ENCODE measurements at places on chromosomes 3 and 15.

GRCh38 chr15:82045179-82045891 lies 483 bp downstream of the MEX3B start:
- no peak for DNase-seq

DNA sequence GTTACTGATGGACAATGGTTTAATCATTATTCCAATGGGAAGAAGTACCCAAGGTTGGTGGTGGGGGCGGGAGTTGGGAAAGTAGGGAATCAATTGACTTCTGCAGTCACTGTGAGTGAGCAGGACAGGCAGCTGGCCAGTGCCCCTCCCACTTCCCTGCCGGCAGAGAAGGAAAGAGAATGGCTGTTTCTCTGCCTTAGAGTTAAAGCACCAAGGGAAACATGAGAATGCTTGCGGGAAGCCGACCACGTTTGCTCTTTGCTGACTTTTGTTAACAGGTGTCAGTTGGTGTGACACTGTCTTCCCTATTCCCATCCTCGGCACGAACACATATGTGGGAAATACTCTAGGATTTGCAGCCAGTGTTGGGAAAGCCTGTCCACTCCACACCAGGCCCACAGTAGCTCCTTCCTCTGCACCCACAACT lies 33.5 kb upstream of the MFSD1 start:
- no peak for DNase-seq

DNA sequence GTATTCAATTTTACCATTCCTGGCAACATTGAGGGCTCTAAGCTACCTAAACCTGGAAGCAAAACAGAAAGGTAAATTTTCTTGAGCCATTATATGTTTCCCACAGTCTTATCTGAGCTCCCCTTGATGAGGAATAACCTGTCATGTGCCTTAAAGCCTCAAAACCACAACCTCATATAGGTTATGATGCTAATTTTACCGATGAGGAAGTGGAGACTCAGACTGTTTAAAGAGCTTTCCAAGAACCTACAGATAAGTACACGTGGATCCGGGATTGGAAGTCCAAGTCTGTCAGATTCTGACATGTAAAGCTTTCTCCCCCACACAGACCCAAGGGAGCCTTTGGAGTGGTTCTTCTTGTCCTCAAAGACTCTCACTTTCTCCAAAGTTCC lies 140.5 kb downstream of the SEMA6D start:
- DNase-seq, result peak; percentile 33

GRCh38 chr3:152497457-152497856 lies 228.7 kb downstream of the MBNL1 start:
- DNase-seq, result no peak

GRCh38 chr3:2420919-2421318 lies 322.3 kb downstream of the CNTN4 start:
- DNase-seq, result no peak

DNA sequence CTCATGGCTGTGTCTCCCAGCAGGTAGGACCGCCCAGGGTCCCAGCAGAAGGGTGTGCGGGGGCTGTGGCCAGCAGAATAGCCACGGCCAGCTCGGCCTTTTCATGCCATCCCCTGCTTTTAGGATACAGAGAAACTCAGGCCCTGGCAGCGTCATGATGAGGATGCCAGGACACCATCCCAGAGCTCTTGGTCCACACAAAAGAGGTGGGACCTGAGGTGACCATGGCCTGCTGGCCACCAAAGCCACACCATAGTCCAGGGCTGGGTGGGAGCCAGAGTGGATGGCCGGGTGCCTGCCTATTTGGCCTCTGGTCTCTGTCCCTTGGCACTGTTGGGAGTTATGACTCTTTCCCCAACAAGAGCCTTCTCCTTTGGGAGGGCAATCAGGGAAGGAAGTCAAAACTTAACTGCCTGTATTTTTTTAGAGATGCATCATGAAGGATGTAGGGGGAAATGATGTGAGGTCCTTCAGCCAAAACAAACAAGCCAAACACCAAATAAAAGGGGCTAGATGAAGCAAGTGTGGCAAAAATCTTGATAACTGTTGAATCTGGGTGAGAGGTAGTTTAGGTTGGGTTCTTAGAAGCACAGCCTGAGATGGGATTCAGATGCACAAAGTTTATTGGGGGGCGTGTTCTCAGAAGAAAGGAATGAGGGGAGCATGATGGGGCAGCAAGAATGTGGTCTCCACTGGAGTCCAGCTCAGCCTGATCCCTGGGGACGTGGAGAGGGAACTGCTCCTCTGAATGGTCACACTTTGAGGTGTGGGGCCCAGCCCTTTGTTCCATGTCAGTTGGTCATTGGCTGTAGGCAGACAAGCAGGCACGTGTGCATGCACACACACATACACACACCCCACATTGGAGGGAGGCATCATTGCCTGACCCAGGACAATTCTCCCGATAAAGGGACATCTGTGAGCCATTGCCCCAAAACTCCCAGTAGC lies 33.2 kb downstream of the SMAD6 start:
- no peak for DNase-seq

GRCh38 chr3:160450846-160451245 lies 1.3 kb upstream of the TRIM59 start:
- DNase-seq, result no peak

DNA sequence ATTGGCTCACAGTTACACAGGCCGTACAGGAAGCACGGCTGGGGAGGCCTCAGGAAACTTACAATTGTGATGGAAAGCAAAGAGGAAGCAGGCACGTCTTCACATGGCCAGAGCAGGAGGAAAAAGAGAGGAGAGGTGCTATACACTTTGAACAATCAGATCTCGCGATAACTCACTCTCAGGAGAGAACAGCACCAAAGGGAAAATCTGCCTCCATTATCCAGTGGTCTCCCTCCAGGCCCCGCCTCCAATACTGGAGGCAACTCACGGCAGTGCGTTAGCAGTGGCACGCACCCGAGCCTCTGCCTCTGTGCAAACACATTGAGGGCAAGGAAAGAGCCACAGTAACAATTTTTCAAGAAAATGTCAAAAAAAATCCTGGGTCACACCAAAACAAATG lies 11.0 kb downstream of the OSTN start:
- no peak for DNase-seq

DNA sequence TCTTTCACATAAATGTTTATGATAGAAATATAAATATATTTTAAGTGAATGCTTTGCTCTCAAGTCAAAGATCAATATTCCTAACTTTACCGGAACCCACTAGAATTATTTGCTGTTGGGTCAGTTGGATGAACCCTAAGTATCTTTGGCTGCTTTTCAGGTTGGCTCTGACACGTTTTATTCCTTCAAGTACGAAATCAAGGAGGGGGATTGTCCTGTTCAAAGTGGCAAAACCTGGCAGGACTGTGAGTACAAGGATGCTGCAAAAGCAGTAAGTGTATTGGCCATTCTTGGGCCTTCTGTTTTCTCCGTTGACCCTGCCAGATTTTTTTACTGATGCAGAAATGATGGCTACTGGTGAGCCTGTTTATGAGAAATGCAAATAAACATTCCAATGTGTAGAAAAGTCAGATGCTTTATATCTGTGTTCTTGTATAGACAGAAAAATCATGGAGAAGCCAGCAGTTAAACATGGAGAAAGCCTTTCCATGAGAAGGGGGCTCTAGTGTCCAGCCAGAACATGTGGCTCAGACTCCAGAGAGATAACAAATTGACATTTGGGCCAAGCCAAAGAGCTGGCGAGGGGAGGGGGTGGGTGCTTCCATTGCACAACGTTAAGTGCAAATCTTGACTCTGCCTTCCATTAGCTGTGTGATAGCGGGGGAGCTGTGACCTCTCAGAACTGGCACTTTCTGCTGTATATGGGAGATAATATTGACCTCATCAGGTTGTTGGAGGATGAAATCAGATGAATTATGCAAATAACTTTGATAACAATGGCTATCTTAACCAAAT lies 3.0 kb downstream of the KNG1 start:
- no peak for DNase-seq

- DNase-seq, result no peak
Measured at GRCh38 chr15:92430069-92430440, 36.4 kb downstream of the ST8SIA2 start.

DNA sequence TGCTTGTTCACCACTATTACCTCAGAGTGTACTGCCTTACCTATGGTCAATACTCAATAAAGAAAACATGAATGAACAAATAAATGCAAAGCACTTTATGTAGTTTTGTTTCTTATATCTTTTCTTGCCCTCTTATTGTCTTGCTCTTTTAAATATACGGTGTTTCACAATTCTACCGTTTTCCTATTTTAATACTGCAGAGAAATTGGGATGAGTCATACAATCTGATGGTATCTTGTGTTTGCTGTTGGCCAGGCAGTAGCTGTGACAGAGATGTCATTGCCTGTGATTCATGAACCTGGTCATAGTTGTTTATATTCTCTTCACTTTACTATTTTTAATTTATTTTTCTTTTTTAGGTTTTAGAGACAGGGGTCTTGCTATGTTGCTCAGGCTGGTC lies 48.3 kb downstream of the SERP1 start:
- DNase-seq, result no peak

GRCh38 chr3:15116032-15116669 lies 17.2 kb upstream of the RBSN start:
- no peak for DNase-seq

- peak; percentile 16 for DNase-seq
Measured at GRCh38 chr3:124351430-124352148, 359.7 kb upstream of the ROPN1 start.

DNA sequence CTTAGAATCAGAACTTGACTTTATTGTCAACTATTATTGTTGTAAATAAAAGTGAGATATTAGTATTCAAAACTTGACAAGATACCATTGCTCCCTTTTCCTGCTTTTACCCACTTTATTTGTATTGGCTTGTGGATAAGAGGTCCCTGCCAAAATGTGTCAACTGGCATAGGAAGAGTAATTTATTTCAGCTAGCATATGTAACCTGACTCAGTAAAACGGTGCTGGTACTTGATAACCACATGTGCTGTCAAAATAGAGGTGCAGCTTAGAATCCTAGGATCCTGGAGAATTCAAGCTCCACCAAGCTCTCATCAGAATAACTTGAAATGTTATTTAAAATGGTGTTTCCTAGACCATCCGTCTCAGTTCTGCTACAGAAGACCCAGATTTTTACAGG lies 90.2 kb upstream of the TGFBR2 start:
- no peak for DNase-seq

DNA sequence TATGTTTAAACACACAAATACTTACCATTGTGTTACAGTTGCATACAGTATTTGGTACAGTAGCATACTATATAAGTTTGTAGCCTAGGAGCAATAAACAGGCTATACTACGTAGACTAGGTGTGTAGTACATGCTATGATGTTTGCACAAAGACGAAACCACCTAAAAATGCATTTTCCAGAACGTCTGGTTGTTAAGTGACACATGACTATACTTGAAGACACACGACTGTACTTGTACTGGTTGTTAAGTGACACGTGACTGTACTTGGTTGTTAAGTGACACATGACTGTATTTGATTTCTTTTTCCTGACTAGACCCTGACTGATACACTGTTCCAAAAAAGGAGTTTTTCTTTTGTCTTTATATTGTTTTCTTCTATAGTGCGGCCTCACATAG lies 34.1 kb downstream of the RAB8B start:
- no peak for DNase-seq

GRCh38 chr15:65952391-65953053 lies 83.2 kb downstream of the RAB11A start:
- peak; percentile 58 for DNase-seq
